ENCODE measurements at places on chromosomes 2 and 18. TPM values are rescaled to one million over a fixed set of nuclear protein-coding genes. Genes with fewer than 3 reads are reported as not detected.

- DNase-seq: no peak
Observed at GRCh38 chr18:50674307-50674980, 114.6 kb downstream of the MAPK4 start.

Gene PAX8
- 2.5 TPM for total RNA-seq

- no peak for DNase-seq
Observed at GRCh38 chr2:16162491-16163040, 222.2 kb downstream of the MYCN start.

Gene C2orf80
- total RNA-seq: not detected

GRCh38 chr2:23940718-23941620, 706 bp downstream of the UBXN2A start:
- no peak for DNase-seq

GRCh38 chr18:25563816-25564683, 212.1 kb upstream of the ZNF521 start:
- no peak for DNase-seq

GRCh38 chr18:69916412-69916811, 31.3 kb downstream of the CD226 start:
- no peak for DNase-seq

- no peak for DNase-seq
Observed at GRCh38 chr2:111139637-111140317, 19.1 kb downstream of the BCL2L11 start.

Gene FAM161A
- total RNA-seq: 5.1 TPM

All from activated naive CD8-positive, alpha-beta T cell treated with anti-CD3 and anti-CD28 coated beads, Interleukin-2, amount 10 ng/mL, durations not matched to agents 7 days and 5 days (primary cell).